Pericardium fibroblast (primary cell): ENCODE measurements at places on chromosomes 1 and 21. TPM values are rescaled to one million over a fixed set of nuclear protein-coding genes. Genes with fewer than 3 reads are reported as not detected.

ANKRD34A gene
- 0.85 and 1.6 TPM in 2 replicates for total RNA-seq

BCAN gene
- not detected in 2 replicates for total RNA-seq

GPR3 gene
- 0.35 and 1.3 TPM in 2 replicates for total RNA-seq

ABCA4 gene
- 0.12 TPM in 1 of 2 replicates, not detected in the other for total RNA-seq

TTC24 gene
- not detected in 2 replicates for total RNA-seq

MEGF6 gene
- total RNA-seq = 3.0 and 35.6 TPM in 2 replicates

AADACL4 gene
- total RNA-seq = 0.58 TPM in 1 of 2 replicates, not detected in the other
